ENCODE measurements at places on chromosomes 1 and 21. TPM values are rescaled to one million over a fixed set of nuclear protein-coding genes. Genes with fewer than 3 reads are reported as not detected.

Gene ABCA4
- not detected for total RNA-seq

GRCh38 chr1:29096231-29096886 lies 27.3 kb downstream of the TMEM200B start:
- no peak for DNase-seq

Gene TXLNA
- 81.7 TPM for total RNA-seq

- no peak for DNase-seq
Observed at GRCh38 chr1:214665606-214666110, 62.7 kb downstream of the CENPF start.

DNA sequence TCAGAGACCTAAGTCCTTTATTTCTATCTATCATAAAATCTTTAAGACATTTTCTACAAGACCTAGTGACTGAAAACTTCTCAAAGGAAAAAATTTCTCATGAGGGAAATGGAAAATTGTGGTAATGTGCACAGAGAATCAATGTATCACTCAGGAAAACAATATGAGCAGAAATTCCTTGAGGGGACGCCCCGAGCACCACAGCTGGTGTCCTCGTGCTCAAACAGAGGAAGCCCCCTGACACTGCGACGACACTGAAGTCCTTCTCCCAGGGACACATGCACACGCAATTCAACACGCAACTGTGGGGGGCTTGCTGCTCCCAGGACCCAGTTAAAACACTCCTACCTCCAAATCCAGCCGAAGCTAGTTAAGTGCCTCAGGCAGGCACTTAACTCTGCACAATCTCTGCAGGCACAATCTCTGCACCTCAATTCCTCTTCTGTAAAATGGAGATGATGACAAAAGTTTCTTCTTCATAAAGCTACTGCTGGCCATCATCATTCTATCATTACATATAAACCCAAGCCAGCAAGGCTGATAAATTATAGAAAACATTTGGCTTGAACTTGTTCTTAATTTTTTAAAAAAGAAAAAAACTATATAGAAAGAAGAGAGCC lies 16.0 kb downstream of the ZBTB17 start:
- no peak for DNase-seq

DNA sequence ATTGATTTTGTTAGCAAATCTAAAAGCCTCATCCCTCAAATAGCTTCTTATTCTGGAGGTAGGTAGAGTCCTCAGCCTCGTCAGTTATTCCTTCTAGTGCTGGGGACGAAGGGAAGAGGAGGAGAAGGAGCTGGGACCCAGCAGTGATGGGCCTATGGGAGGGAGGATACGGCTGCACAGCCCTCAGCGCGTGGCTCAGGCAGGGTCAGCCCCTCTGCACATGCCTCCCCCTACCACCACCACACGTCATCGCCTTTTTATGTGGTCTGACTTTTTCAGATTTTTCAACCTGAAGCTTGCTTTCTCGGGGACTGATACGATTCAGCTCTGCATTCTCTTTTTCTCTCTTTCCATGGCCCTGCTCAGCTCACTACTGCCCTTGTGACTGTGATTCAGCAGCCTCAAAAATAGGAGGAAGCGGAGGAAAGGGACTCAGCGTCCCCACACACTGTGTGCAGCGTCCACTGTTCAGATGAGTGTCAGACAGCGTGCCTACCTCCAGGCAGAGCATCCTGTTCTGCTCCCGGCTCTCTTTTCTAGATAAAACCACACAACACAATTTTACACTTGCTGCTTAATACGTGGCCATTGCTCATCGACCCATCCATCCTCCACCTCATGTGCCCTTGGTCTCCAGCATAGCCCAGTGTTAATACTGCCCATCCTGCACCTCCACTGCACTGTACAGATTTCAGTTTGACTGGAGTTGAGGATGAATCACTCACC lies 827 bp downstream of the OR2B11 start:
- DNase-seq, result no peak

Gene RXRG
- 0.11 TPM for total RNA-seq

DNA sequence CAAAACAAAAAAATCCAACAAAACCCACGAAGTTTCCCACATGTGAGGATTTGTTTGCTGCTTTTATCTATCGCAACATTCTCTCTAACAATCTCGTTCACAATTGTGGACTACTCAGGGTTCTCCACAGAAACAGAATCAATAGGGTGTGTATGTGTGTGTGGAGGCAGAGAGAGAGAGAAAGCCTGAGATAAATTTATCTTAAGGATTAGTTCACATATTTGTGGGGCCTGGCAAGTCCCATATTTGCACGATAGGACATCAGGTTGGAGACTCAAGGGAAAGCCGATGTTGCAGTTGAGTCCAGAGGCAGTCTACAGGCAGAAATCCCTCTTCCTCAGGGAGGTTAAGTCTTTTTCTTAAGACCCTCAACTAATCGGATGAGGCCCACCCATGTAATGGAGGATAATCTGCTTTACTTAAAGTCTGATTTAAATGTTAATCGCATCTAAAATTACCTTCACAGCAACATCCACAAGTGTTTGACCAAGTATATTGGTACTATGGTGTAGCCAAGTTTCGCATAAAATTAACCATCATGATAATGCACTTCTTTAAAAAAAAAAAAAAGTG lies 31.7 kb downstream of the ADAMTS1 start:
- DNase-seq, result no peak

GRCh38 chr1:78070758-78071157 lies 25.0 kb downstream of the GIPC2 start:
- DNase-seq, result no peak

- DNase-seq, result no peak
Observed at GRCh38 chr1:8378178-8378577, 60.3 kb downstream of the SLC45A1 start.

Gene CHD5
- total RNA-seq, result 0.47 TPM

DNA sequence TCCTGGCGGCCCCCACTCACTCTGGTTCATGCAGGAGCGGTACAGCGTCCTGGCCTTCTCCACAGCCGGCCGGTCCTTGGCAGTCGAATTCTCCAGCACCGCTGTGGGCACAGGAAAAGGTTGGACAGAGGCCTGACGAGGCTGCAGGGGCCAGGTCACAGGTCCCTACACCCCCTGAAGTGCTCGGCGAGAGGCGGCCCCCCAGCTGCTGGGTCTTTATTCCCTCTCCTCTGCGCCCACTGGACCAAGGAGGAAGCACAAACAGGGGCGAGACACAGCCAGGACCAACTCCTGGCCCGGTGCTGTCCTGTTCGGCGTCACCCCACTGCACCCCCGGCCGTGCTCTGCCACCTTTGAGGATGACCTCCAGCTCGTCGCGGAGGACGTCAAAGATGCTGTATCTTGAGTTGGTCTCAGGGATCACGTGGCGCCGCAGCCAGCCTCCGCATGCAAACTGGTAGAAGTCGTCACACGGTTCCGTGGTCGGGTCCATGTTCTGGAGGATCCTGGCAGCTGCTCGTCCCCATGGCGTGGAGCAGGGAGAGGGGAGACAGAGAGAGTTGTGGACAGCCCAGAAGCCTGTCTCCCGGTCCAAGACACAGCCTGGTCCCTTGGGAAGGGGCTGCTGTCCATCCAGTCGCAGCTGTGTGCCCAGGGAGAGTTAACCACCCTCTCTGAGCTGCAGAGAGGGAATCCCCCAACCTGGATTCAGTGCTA lies 22.9 kb downstream of the PRXL2B start:
- peak; percentile 25 for DNase-seq

Gene NTMT2
- not detected for total RNA-seq

- no peak for DNase-seq
Observed at GRCh38 chr21:31660259-31660565, 719 bp downstream of the SOD1 start.

DNA sequence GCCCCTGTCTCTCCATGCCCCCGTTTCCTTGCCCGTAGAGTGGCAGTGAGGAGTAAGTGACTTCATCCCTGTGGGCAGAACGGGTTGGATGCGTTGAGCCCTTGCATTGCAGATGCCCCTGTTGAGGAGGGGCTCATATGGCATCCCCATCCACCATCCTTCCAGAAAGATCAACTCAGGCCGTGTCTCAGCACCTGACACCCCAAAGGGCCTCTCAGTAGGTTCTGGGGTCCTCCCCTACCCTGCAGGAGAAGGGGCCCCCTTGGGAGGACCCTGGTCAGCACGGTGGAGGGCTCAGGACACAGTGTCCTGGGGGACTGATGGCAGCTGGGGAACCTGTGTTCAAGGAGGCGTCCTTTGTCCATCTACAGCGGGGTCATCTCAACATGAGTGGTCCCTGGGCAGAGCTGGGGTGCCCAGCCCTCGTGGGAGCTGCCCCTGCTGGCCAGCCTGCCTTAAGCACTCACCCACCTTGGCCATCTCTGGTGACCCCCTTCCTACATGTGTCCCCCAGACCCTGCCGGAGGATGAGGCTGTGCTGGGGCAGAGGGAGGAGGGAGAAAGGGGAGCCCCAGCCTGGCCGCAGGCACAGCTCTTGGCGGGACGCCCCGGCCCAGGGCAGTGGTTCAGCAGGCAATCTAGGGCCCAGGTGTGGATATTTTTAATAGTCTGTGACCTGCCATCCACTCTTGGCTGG lies 48.2 kb upstream of the ACTRT2 start:
- DNase-seq, result peak; percentile 48

Gene GLMN
- 29.6 TPM for total RNA-seq

- DNase-seq, result peak; percentile 49
Observed at GRCh38 chr1:229557913-229558414, 543 bp downstream of the ABCB10 start.

Data from activated naive CD4-positive, alpha-beta T cell treated with anti-CD3 and anti-CD28 coated beads, Interleukin-2, amount 50 U/mL, for 72 hours (primary cell).